ENCODE measurements at places on chromosomes 3 and 15.

- DNase-seq: no peak
These were observed 190.7 kb downstream of the LSAMP start for GRCh38 chr3:116254541-116254940.

- no peak for DNase-seq
These were observed 86.3 kb downstream of the PPM1L start for GRCh38 chr3:160842021-160843005.

GRCh38 chr15:51129535-51130188 lies 35.0 kb upstream of the TNFAIP8L3 start:
- no peak for DNase-seq

DNA sequence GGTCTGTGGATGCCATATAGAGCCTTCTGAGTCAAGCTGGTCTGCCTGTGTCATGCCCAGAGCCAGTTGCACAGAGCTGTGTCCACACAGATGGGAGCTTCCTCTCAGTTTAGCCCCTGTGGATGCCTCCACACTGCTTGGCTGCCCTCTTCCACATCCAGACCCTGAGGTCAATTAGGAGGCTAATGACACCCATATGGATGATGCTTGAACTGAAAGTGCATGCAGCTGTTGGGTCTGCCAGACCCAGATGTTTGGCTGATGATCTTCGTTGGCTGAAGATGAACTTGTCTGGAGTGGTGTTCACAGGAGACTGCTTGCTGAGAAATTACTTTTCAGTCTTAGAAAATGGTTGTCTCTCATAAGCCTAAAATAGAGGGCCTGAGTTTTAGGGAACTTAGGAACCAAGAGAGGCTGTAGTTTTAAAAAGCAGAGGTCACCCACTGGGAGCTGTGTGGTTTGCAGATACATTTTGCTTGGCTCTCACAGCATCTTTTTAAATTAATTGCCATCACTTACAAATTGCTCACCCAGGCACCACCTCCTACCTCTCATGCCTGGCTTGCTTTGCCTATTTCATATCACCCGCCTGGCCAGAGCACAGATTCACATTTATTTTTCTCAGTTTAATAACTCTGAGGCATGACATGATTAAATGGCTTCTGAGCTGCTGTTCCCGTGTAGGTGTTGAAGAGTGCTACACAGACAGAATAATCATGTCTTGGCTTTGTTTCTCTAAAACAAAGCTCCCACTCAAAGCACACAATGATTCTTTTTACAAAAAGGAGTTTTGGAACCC lies 176.1 kb downstream of the MINAR1 start:
- no peak for DNase-seq

DNA sequence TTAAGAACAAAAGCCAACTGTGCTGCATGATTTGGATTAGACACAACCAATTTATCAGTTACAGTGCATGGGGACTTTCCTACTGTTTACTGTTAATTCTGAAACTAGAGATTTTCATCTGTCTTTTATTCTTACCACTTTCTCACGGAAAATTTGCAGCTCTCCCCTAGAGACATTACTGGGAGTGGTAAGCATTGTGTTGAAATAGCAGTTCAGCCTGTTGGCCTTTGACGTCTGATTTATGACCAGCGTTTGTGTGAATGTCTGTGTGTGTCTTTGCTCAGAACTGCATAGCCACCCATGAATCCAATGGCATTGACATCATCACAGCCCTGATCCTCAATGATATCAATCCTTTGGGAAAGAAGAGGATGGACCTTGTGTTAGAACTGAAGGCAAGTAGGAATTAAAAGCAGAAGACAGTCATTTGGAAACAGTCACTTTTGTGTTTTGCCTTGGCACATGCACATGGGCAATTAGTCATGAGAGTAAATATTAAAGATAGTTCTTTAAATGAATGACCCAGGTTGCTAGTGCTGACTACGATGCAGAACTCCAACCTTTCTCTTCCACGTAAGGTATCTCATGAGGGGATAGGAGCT lies 202.2 kb upstream of the BHLHE40 start:
- DNase-seq: no peak

DNA sequence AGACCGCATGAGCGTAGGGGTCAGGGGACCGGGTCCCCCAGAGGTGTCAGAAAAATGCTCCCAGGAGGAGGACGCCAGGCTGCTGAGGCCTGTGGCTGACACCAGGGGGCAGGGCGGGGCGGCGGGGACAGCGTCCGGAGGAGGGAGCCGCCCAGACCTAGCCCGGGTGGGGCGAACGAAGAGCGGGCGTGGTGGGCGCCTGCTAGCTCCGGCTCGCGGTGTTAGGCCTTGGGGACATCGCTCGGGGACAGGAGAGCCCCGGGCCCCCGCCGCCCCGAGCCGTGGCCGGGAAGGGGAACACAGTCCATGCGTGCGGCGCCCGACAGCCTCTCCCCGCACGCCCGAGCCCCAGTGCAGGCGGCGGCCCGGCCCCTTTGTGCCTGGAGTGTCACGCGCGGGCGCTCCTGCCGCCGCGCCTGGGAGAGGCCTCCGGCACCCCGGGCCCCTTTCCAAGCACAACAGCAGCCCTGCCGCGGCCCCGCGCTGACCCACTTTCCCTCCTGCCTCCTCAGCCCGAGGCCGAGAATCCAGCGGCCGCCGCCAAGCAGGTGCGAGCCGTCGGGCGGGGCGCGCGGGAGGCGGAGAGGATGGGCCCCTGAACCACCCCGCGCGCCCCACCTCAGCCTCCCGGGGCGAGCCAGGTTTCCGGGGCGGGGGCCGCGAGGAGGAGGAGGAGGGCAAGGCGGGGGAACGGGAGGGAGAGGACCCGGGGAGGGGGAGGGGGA lies 111.0 kb upstream of the KLF13 start:
- peak; percentile 93 for DNase-seq

- DNase-seq: no peak
These were observed 253.4 kb upstream of the LRRC3B start for GRCh38 chr3:26369133-26369532.

DNA sequence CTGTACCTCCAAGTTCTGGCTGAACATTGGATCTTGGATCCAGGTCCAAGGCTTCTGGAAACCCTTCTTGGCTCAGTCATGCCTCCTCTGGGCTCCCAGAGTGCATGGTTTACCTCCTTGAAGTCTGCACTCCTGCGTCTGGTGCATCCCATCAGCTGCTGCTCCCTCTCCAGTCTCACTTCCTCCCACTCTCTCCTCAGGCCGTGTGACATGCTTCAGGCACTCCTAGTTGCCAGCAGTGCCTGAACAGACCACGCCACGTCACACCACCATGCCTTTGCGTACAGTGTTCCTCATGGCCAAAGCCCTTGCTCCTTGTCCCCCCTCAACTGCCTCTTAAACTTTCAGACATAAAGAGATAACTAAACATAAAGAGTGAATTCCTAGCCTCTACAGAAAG lies 5.7 kb downstream of the GPR27 start:
- DNase-seq: no peak

GRCh38 chr15:81195339-81195864 lies 1.3 kb upstream of the IL16 start:
- no peak for DNase-seq

DNA sequence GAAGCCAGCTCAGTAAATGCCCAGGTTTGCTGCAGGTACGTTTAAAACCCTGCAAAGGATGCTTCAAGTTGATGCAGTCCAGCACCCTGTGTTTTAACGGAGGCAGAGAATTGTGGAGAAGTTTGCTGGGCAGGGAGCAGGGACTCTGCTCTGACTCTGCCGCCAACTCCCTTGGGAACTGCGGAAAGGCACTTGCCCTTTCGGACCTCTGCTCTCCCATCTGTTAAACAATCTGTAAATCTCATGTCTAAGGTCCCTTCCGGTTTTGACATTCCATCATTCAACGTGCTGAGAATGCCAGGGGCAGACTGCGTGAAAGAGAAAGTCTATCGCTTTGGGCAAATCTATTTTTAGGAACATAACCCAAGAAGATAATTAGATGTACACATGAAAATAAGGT lies 184.5 kb downstream of the OPA1 start:
- no peak for DNase-seq

DNA sequence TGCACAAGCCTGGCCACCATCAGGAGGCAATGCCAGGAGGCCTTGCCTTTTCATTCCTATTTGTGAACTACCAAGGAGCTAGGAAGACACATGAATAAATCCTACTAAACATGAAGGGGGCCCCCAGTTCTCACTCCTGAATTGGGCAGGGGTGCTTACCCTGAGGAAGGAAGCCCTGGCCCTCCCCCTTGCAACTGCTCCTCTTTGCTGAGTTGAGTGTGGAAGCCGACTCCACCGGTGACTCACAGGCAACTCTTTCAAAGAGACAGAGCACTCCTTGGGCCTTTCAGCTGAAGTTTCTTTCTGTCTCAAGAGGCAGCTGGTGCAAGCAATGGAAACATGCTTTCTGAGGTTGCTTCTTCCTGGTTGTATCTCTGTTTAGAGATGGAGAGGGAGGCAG lies 1.7 kb downstream of the GABRG3 start:
- DNase-seq: no peak

GRCh38 chr15:63369781-63370180 lies 11.9 kb downstream of the CA12 start:
- no peak for DNase-seq

DNA sequence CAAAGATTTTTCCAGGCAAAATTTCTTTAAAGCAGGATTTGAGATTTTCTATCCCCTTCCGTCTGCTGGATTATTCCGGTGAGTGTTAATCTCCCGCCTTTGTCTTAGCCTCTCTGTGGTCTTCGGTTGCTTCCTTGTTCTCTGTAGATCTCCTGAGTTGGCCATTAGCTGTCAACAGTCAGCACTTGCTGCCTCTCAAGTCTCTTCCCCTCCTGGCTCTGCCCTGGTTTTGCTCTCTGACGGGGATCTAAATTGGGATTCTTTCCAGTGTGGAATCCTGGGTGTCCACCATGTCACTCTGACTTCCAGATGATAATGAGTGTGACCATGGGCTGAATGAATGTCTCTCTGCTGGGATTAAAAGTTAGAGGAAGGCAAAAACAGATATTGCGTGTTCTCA lies 121.5 kb downstream of the IGF1R start:
- DNase-seq: no peak

- no peak for DNase-seq
These were observed 21.5 kb downstream of the TTC21A start for GRCh38 chr3:39128951-39129350.

GRCh38 chr3:73602170-73602569 lies 22.6 kb downstream of the PDZRN3 start:
- DNase-seq: no peak

DNA sequence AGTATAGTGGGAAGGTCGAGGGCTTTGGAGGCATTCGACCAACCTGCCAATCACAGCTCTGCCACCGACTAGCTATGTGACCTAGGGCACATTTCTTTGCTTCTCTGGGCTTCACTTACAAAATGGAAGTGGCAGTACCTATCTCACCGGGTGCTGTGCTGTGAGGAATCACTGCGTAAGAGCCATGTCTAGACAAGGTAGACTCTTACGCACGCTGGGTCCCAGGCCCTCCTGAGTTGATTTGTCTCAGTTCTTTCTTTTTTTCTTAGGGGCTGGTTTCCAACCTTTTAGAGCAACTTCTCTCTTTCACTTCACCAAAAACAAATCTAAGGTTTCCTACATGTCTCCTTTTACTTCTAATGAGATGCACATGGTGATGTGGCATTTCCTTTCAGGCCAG lies 18.8 kb downstream of the CA12 start:
- no peak for DNase-seq

DNA sequence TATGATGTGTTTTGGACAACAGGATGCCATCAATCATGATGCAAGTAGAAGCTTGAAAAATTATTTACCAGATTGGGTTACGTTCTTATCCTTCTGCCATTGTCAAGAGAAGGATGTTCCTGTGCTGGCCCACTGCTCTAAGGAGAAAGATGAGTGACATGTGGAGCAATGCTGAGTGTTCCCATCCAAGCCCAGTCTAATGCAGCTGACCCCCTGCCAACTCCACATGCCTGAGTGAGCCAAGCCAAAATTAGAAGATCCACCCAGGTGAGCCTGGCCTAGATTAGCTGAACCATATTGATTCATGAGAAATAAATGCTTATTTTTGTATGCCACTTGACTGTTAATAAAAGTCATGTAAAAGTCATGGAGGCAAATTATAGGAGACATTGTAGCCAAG lies 446.5 kb downstream of the CNTN3 start:
- DNase-seq: no peak

- no peak for DNase-seq
These were observed 97.3 kb upstream of the ARHGEF3 start for GRCh38 chr3:56899078-56899477.

DNA sequence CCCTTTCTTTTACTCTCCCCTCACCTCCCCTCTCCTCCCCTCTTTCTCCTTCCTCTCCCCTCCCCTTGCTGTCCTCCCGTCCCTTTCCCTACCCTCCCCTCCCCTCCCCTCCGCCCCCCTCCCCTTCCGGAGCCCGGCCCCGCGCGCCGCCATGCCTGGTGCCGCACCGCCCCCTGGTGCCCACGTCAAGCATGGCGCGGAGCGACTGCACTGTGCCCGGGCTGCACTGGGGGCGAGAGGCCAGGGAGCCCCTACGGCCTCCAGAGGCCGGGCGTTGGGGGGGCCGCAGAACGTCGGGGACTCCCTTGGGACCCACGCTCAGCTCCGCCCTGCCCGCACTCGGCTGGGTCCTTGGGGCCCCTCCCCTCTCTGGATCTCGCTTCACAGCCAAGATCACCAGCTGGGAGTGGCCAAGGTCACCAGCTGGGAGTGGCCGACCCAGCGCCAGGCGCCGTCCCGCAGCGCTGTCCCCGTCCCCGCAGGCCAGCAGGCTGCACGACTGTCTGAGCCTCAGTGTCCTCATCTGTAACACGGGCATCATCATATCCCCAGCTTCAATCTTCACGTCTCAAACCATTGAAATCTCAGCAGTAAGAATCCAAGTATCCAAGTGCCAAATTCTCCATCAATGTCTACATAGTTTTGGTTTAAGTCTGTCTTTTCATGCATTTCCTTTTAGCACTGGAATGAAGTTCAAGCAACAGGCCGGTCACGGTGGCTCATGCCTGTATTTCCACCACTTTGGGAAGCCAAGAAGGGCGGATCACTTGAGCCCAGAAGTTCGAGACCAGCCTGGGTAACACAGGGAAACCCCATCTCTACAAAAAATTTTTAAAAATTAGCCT lies 42.5 kb downstream of the TPRA1 start:
- DNase-seq: peak; percentile 74

- DNase-seq: no peak
These were observed 691.5 kb upstream of the CCDC54 start for GRCh38 chr3:106685745-106686144.

- DNase-seq: no peak
These were observed 18.9 kb downstream of the SLC6A11 start for GRCh38 chr3:10834951-10835350.

DNA sequence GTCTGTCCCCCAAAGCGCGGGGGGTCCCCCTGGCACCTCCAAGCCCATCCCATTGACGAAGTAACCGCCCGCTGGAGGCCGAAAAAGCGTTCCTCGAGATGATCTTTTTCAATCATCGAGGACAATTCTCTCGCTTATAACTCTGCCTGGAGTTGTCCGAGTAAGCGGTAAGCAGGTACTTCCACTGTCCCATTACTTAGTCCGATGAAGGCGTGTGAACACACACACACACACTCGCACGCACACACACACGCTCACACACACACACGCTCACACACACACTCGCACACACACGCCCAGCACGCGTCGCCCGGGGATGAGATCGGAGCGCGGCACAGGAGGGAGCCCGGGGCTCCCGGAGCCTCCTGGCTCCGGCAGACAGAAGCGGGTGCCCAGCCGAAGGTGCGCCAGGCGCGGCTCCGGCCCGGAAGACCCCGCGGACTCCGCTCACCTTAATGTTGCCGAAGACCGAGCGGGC lies 430 bp downstream of the SLCO2A1 start:
- DNase-seq: no peak
